ENCODE measurements at places on chromosomes 7 and 10.

- DNase-seq, result no peak
Observed at GRCh38 chr7:73970801-73971229, 57.2 kb upstream of the ELN start.

- DNase-seq, result no peak
Observed at GRCh38 chr7:151808400-151809145, 68.3 kb downstream of the PRKAG2 start.

DNA sequence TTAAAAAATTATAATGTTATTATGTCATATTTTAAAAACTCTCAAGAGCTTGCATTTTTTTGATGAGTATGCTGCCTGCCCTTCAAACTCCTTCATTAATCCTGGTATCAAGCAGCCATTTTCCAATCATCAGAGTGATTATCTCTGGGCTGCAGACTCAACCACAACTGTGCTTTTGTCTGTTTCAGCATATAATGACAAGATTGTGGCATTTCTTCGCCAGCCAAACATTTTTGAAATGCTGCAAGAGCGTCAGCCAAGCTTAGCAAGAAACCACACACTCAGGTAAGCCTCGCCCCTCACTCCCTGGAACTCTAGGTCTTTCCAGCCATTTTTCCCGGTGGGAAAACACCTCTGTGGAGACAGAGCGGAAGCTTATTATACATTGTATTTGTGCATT lies 90.0 kb upstream of the STK17A start:
- DNase-seq, result no peak

GRCh38 chr10:100477970-100478369 lies 15.2 kb downstream of the WNT8B start:
- no peak for DNase-seq

DNA sequence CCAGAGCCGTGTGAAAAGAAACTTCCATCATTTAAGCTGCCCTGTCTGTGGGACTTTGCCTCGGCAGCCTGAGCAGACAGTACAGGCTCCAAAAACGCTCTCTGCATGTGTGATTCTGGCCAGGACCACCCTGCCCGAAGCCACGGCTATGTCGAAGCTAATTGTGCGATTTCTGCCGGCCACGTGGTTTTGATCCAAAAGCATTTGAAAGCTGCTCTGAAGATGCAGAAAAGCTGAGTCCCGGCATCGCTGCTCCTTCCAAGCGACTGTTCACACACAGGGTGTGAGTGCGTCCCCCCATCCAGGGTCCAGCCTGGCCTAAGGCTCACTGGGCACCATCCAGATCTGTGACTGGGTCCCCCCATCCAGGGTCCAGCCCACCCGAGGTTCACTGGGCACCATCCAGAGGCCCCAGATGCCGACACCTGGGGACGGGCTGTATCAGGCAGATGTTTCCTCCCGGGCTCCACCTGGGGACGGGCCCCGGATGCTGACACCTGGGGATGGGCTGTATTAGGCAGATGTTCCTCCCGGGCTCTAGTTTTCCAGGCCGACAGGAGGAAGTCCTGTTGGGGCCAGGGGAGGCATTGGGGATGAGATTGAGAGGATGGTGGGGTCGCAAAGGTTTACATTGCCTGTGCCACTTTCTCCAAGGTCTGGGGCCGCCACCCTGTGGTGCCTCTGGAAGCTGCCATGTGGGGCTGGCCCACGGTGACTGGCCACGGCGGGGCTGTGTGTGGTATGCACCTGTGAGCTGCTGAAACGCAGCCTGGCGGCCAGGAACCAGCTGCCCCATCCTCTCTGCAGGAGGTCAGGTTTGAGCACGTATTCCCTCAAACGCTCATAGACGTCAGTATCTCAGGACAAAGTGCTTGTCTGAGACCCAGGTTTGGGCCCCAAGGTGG lies 527.4 kb downstream of the DNAJB6 start:
- no peak for DNase-seq

DNA sequence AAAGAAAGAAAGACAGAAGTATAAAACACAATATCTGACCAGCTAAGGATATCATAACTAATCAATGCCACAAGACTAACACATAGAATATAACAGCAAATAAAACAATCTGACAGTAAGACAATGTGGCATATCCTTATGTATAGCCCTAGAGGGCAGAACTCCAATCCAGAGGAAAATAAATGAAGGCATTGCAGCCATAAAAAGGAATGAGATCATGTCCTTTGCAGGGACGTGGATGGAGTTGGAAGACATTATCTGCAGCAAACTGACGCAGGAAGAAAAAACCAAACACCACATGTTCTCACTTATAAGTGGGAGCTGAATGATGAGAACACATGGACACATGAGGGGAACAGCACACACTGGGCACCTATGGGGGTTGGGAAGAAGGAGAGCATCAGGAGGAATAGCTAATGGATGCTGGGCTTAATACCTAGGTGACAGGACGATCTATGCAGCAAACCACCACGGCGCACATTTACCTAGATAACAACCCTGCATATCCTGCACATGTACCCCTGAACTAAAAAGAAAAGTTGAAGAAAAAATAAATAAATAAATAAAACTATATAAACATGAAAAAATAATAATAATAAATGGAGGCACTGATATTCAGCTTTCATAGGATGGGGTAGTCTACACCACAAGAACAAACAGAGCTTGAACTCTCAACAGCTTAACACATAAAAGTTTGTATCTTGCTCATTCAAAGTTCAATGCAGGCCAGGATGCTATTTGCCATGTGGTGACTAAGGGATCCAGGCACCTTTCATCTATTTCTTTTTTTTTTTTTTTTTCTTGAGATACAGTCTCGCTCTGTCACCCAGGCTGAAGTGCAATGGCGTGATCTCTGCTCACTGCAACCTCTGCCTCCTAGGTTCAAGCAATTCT lies 66.1 kb upstream of the KAT6B start:
- no peak for DNase-seq

DNA sequence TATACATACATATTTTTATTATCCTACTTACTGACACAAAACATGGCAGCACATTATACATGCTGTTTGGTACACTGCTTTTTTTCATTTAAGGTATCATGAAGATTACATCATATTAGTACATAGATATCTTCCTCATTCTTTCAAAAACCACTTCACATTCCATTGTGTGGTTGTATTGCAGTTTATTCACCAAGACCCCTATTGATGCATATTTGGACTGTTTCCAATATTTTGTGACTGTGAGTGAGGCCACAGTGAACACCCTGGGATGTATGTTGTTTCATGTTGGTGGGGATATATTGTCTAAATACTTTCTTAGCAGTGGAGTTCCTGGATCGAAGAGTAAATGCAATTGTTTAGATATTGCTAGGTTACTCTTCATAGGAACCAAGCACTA lies 39.0 kb downstream of the TFAM start:
- no peak for DNase-seq

GRCh38 chr10:116704926-116705325 lies 37.4 kb downstream of the HSPA12A start:
- DNase-seq, result no peak

- DNase-seq, result no peak
Observed at GRCh38 chr7:983004-983615, at the start of gene CYP2W1. Gene CYP2W1, plus strand, starts transcription at chr7:983181. Its CDS starts 31 bp downstream, at chr7:983212.

GRCh38 chr10:28382525-28383269 lies 79.8 kb upstream of the MPP7 start:
- no peak for DNase-seq

GRCh38 chr7:132381742-132382472 lies 194.4 kb downstream of the PLXNA4 start:
- no peak for DNase-seq

- DNase-seq, result no peak
Observed at GRCh38 chr7:69428089-69428488, 170.2 kb upstream of the AUTS2 start.

DNA sequence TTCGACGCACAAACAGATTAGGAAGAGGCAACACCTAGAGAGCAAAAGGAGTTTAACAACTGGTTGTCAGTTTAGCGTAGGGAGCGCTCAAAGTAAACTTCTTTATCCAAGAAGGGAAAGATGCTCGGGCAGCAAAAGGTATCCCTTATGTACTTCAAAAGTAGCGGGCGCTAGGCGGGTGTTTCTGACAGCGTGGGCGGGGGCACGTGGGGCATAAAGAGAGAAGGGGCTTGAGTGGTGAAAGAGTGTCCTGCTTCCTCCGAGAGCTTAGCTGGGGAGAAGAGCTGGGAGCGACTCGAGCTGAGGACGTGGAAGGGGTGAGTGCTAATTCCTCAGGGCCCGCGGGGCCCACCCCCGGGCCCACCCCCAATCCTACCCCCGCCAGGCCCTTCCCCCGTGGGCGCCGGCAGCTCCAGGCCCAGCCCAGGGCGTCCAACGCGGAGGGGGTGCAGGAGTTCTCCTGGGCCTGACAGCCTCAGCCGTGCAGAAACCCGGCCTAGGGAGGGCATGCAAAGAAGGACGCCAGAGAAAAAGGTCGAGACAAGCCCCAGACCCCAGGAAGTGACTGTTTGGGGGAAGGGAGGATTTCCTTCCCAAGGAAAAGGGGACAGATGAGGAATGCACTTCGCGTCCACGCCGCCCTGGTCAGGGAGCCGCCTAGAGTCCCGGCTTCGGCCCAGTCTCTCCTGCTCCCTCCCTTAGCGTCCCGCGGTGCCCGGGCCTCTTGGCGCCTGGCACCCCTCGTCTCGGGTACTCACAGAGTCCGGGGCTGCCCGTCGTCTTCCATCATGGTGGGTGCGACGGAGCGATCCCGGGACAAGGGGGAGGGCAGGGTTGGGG lies 868 bp downstream of the TIAL1 start:
- peak; percentile 83 for DNase-seq

GRCh38 chr10:4812046-4812445 lies 14.0 kb upstream of the AKR1E2 start:
- DNase-seq, result no peak

DNA sequence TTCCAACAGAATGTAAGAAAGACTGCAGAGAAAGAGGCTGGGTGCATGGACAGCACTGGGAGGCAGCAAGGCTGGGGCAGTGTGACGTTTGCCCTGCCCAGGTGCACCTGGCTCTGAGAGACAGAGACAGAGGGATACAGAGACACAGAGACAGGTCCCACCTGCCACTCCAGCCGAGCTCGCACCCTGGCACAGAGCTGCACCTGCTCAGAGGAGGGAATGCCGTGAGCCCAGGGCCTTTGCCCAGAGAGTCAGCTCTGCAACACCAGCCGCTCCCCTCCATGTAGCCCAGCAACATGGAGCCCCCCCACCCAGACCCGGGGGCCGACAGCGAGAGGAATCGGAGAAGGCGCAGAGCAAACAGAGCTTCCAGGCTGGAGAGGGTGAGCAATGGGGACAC lies 35.3 kb upstream of the PROSER2 start:
- DNase-seq, result no peak

DNA sequence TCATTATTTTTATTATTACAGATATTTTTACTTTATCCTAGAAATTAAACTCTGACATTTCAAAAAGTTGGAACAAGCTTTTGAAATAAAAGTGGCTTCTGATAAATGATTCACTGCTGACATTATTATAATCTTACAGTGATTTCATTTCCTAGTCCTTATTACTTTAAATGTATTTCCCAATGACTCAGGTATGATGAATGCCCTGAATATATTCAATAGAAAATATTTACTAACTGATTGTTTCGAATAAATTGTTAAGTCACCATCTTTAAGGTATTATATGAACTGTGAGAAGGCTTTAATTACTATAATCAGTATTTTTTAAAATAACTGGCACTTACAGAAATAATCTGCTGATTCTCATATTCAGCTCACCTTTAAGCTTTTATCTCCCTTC lies 21.6 kb downstream of the DKK1 start:
- DNase-seq, result no peak

DNA sequence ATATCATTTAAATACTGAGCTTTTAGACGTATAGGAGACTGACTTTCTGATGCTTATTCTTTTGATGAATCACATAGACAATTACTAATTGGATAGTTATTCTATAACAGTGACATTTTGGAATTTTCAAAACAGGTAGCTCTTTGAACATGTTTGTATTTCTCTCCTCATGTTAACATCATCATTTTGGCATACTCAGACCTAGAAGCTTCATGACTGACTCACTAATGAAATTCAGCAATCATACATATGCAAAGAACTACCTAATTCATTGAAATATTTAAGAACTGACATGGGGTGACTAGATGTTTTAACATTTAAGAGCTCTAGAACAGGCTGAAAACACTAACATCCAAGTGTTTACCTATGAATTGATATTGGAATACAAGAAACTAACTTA lies 192.3 kb downstream of the VTI1A start:
- DNase-seq, result no peak

DNA sequence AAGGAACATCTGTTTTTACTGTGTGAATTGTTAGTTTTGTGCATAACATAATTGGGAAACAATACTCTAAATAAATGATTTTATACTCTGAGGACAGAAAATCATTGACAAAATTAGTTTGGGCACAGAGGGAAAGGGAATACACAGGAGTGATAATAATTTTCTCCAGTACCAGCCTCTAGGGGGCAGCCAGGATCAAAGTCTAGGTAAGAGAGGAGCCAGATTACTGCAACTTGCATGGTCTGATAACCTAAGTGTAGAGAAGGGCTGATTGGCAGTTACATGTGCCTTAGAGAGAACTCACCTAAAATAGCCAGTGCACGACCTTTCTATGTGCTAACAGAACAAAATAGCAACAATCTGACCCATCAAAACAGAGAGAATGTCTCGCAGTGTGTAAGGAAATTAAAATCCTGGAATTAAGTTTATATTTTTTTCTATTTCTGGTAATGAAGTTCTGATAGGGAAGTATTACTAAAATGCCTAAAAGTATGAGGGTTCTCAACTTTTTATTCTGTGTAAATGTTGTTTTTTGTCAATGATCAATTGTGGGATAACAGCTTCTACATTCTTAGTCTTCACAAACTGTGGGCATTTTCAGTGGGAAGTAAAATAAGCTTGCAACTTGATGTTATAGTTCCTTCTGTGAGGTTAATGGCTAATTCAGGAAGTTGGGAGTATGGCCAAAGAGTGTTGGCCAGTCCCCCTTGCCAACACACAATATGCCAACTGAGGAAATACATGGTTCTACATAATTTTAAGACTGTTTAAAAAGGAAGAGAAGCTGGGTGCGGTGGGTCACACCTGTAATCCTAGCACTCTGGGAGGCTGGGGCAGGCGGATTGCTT lies 66.4 kb downstream of the EXOC6 start:
- peak; percentile 67 for DNase-seq

DNA sequence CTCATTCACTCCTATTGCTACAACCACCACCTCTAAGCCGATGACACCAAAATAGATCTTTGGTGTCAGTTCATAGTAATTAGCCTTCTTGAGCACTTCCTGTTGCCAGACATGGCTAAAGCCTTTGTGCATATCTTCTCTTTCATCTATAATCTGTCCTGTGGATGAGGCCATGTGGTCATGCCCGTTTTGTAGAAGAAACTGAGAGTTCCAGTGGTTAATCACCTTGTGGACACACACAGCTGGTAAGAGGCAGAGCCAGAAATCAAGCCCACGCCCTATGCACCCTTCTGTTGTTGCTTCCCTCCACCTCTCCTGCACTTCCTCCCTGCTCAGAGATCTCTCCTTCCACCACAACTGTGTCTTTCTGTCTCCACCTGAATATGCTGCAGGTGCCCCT lies 285.1 kb upstream of the PFKP start:
- no peak for DNase-seq

- DNase-seq, result no peak
Observed at GRCh38 chr7:31647511-31647910, 39.5 kb upstream of the PPP1R17 start.

DNA sequence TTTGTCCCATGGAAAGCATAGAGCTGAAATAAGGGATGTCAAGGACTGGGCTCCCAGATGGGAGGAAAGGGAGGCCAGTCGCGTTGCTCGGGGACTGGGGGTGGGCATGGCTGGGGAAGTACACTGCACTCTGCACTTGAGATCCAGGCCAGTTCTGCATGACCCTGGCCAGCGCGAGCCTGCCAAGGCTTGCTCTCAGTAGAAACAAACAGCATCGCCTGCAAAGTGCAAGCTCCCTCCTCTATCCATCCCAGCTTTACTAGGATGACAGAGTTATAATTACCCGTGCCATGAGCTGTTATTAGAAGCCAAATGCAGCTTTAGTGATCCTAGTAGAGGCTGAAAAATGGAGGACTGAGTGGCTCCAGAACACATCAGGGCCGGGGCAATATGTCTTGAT lies 43.9 kb upstream of the PDCD4 start:
- DNase-seq, result no peak
